ENCODE measurements at places on chromosomes 2 and 18.

- DNase-seq, result peak; percentile 37
Measured at GRCh38 chr18:35030277-35030989, 10.8 kb upstream of the MAPRE2 start.

GRCh38 chr2:95050385-95051300, 25.1 kb downstream of the MAL start:
- no peak for DNase-seq

DNA sequence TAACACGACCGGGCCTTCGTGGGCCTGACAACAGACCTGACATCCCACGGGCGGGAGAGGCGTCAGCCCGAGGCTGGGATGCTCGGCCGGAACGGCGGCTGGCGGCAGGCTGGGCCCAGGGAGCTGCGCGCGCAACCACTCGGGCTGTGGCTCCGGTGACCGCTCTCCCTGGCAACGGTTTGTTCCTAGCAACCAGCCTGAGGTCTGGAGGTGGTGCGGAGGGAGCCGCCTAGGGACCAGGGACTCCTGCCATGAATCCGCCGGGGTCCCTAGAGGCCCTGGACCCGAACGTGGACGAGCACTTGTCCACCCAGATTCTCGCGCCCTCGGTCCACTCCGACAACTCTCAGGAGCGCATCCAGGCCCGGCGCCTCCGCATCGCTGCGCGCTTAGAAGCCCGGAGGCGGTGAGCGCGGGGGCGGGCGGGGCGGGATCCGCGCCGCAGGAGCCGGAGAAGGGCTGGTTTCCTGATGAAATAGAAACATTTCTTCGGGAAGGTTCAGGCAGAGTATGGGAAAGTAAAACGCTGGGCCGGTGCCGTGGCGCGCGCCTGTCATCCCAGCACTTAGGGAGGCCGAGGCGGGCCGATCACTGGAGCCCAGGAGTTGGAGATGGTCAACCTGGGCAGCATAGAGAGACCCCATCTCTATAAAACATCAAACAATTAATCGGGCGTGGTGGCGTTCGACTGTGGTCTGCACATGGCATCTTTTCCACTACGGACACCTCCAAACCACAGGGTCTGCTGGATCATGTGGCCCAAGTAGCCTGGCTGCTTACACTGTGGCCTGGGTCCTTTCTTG, at the start of gene DRC1:
Gene DRC1 (plus strand): TSS at position 182 of the 803 bp plus-strand sequence. CDS start 70 bp downstream, at position 252.
- DNase-seq, result no peak

- DNase-seq, result no peak
Measured at GRCh38 chr2:43345391-43345813, 119.0 kb upstream of the ZFP36L2 start.

- DNase-seq, result no peak
Measured at GRCh38 chr2:24508878-24509277, 17.8 kb downstream of the NCOA1 start.

GRCh38 chr2:39513641-39514094, 76.6 kb upstream of the MAP4K3 start:
- no peak for DNase-seq

GRCh38 chr2:59938181-59938580, 615.3 kb downstream of the BCL11A start:
- DNase-seq, result no peak

GRCh38 chr2:197871780-197872456, 67.5 kb downstream of the PLCL1 start:
- no peak for DNase-seq

- no peak for DNase-seq
Measured at GRCh38 chr18:61348230-61348629, 15.0 kb downstream of the CDH20 start.

DNA sequence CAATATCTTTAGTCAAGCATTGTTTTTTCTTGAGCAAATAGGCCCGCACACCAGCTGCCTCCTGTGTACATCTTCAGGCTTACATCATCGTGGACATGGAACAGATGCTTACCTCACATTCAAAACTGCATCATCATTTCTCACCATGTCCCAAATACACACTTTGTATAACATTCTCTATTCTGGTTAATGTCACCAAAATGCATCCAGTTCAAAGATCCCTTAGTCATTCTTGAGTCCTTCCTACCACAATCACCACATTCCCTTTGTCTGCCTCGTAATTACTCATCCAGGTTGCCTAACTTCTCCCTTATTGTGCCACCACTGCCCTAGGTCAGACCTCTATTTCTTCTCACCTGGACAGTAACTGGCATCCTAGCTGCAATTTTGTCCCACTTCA, 373.7 kb upstream of the GALNT5 start:
- DNase-seq, result no peak

- no peak for DNase-seq
Measured at GRCh38 chr18:59707306-59707705, 10.1 kb upstream of the CCBE1 start.

- DNase-seq, result no peak
Measured at GRCh38 chr2:96897491-96898134, 27.7 kb upstream of the SEMA4C start.

- no peak for DNase-seq
Measured at GRCh38 chr2:134454931-134455330, 201.1 kb downstream of the MGAT5 start.

DNA sequence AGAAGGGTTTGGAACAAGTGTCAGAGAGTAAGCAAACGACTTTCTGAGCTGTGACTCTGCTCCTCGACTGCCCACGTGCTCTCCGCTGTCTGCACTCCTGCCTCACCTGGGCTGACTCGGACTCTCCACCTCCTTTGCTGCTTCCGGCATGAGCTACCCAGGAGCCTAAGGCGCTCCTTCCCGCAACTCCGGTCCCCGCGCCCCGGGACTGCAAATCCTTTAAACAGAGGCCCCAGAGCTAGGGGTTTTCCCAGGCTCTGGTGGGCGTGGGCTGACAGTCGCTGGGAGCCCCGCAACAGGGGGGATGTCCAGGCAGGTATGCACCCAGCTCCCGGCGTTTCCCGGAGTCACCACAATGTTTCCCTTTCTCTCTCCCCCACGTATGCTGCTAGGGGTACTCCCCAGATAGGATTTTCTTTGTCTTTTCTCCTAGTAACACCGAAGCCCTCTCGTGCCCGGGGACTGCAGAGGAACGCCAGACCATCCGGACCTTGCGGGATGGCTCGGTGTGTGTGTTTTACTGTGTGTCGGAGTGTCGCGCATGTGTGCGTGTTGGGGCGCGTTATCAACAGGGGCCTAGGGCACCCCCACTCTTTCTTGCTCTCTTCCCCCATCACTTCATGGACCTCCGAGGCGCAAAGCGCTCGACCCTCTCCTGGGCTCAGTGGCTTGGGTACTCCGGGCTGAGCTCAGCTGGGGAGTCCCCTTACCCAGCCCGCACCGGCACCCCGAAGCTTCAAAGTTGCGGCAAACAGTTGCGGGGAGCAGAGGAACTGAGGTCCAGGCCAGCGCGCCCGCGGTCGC, 691 bp upstream of the THSD7B start:
- DNase-seq, result no peak

DNA sequence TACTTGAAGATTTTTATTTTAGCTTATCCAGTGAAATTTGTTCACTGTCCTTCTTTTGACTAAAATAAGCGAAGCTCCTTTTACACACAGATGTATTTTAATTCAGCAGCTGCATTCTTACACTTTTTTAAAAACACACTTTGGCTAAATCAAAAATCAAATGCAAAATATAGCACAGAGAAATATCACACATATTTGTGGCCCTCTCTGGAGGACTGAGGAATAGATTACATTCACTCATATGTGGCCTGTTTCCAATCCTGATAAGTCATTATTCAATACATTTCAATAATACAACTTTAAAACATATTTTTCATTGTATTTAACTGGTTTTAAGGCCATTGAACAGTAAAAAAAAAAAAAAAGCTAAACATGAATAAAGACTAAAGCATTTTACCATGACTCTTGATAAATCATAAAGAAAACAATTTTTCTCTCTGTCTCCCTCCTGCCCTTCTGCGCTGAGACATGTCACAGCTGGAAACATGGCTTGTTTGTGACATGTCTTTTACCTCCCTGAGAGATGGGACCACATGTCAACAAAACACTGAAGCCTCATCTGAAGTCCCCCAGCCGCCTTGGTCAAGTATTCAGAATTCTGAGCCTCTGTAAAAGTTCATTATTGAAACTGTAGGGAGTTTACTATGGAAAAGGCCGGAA, 221.0 kb downstream of the ZNF407 start:
- DNase-seq, result no peak

DNA sequence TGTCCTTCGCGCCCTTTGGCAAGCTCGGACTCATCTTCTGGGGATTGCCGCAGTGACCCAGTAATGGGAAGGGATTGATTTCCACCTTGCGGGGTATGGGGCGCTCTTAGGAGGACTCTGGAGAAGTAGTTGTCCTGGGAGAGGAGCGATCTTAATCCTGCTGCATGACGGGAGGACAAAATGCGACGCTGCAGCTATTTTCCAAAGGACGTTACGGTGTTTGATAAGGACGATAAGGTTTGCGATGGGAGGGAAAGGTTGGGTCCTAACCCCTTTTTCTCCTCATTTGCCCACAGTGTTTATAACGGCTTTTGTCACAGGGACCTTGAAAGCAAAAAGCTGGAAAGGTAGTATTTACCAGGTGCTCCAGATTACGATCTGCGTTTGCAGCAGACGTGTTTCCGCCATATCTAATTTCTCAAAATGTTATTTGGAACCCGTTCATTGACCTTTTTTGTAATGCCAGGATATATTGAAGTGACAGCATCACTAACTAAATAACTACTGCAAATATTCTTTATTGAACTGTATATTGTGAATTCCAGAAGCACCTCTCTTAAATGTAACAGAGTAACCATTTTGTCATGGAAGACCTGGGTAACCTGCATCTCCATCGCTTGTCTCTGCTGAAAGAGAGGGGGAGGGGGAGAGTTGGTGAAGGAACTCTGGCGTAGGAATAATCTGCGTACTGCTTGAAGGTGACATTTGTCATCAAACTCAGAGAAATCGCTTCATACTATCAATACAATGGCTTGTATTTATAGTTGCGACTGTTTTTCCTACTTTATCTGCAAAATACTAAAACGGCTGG, 590 bp downstream of the MDH1 start:
- no peak for DNase-seq

DNA sequence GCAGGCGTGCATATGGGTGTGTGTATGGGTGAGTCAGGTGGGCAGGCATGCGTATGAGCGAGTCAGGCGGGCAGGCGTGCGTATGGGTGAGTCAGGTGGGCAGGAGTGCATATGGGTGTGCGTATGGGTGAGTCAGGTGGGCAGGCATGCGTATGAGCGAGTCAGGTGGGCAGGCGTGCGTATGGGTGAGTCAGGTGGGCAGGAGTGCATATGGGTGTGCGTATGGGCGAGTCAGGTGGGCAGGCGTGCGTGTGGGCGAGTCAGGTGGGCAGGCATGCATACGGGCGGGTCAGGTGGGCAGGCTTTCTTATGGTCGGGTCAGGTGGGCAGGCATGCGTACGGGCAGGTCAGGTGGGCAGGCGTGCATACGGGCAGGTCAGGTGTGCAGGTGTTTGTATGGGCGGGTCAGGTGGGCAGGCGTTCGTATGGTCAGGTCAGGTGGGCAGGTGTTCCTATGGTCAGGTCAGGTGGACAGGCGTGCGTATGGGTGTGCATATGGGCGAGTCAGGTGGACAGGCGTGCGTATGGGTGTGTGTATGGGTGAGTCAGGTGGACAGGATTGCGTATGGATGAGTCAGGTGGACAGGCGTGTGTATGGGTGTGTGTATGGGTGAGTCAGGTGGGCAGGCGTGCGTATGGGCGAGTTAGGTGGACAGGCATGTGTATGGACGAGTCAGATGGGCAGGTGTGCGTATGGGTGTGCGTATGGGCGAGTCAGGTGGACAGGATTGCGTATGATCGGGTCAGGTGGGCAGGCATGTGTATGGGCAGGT, 28.7 kb upstream of the KLF11 start:
- no peak for DNase-seq

- no peak for DNase-seq
Measured at GRCh38 chr18:80228051-80228848, 19.1 kb downstream of the PARD6G start.

- DNase-seq, result no peak
Measured at GRCh38 chr2:120958623-120959366, 223.1 kb downstream of the GLI2 start.

DNA sequence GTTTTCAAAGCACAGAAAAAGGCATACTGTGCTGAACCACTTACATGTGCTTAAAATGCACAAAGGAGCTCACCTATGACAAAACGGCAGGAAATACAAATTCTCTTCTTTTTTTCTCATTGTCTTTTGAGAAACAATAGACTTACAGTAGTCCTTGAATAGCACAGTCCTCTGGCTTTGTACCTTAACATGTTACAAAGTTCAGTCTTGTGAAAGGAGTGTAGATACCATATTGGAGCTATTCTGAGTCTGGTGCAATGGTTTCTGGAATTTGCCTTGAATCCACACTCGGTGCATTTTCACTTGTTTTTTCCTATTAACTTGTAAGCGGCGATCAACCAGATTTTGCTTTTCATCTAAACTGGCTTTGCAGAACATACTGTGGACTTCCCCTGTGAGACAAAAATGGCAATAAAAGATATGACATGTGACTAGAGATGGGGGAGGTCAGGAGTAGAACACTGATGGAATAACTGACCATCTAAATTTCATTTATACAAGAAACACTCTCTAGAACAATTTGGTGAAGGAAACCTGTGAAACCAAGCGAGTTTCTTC, 109.7 kb downstream of the METTL8 start:
- no peak for DNase-seq

DNA sequence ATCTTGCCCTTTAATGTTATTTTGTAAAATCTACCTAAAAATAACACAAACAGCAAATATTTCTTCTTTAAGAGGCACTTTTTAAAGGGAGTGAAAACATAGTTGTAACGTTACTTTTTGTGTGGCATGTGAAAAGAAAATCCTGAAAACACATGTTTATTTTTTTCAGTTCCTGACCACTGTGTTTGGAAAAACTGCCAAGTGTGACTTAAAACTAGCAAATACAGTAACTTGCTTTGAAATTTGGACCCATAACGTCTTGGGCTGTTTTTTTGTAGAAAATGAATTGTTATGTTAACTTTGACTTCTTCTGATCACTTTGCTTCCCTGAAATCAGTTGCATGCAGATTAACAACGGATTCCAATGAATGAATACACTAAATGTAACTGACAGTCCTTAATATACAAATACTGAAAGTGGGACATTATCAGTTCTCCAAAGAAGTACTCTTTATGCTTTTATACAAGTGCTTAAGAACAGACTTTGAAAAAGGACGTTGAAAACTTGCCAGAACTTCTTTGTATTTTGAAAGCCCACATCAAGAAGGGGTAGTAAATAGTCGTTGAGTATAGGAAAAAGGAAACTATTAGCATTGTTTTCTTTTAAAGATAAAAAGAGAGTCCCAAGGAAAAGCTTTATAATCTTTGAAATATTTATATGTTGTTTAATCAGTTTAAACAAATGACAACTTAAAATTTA, 96.1 kb upstream of the ZEB2 start:
- DNase-seq, result no peak

- no peak for DNase-seq
Measured at GRCh38 chr2:199798831-199799580, 52.0 kb downstream of the FTCDNL1 start.
